T47D (cell line): ENCODE measurements at places on chromosomes 4 and X.

DNA sequence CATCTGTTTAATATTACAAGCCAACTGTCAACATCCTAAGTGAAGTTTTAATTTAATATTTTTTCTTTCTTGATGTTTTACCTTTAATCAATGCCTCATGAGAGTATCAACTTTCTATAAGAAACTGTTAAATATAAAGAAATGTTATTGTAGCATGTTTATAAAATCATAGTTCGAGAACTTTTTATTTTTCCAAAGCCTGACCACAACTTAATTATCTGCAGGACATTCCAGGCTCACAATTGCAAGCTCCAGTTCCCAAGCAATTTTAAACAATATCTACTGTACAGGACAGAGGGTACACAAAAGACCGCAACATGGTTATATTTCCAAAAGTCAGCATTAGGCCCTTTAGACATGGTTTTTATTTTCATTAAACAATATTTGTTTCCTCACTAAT is 20.1 kb downstream of the STX18 start:
- no peak for DNase-seq

DNA sequence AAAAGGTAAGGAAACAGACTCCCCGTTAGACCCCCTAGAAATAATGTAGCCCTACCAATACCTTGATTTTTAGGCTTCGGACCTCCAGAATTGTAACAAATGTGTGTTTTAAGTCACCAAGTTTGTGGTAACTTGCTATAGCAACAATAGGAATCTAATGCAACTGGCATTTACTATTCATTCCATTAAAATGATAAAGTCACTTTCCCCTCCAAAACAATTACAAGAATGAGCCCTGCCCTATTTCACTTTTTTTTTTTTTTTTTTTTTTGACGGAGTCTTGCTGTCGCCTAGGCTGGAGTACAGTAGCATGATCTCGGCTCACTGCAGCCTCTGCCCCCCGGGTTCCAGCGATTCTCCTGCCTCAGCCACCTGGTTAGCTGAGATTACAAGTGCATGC is 3.5 kb upstream of the DDX60L start:
- no peak for DNase-seq

- no peak for DNase-seq
Observed at GRCh38 chr4:163221467-163221866, 54.8 kb upstream of the NAF1 start.

GRCh38 chr4:104870495-104871233 is 276.0 kb upstream of the TET2 start:
- no peak for DNase-seq

GRCh38 chr4:173529477-173530325 is at the start of gene HAND2:
TSS of gene HAND2 (minus strand) at chr4:173530229. CDS start at chr4:173529289, 940 bp downstream.
- no peak for DNase-seq

- no peak for DNase-seq
Observed at GRCh38 chr4:6987588-6987961, 55.6 kb upstream of the TADA2B start.

- no peak for DNase-seq
Observed at GRCh38 chr4:44186096-44186849, 262.3 kb downstream of the KCTD8 start.

GRCh38 chr4:124593494-124593893 is 119.0 kb downstream of the ANKRD50 start:
- DNase-seq, result no peak

DNA sequence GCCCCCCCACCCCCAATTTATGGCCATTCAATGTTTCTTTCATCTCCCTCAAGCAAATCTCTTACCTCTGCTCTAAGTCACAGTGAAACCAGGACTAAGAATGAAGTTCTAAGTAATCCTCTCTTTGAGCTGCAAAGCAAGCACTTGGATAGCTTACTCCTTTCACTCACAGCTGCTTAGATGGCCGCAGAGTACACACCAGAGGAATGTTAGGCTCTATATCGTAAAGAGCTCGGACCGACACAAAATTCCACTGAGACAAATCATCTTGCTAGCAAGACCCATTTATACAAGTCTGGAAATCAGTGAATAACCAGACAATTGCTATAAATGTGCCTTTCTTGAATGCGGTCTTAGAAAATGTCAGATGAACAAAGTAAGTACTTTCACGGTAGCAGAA is 135.0 kb downstream of the IDS start:
- no peak for DNase-seq

DNA sequence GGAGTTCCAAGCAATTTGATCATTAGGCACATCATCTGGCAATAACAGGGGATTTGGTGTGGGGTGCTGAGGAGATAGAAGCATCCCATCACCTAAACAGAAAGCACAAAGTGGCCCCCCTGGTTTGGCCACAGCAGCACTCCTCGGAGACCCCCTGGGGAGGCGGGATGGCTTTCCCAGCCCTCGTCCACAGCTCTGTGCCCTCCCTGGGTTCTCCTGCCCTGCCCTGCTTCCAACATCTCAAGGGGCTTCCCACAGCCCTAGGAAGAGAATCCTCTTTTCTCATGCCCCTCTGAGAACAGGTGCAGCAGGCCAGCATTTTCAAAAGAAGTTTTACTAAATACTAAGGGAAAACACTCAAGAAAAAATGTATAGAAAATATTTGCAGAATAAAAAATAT is 12.8 kb downstream of the ATP5ME start:
- DNase-seq, result no peak
